ENCODE measurements at places on chromosomes 3 and 15. TPM values are rescaled to one million over a fixed set of nuclear protein-coding genes. Genes with fewer than 3 reads are reported as not detected.

Gene IGF1R
- total RNA-seq = 98.8 TPM

Gene ILDR1
- total RNA-seq = not detected

Gene SYNPR
- not detected for total RNA-seq

Gene NOX5
- total RNA-seq = 0.39 TPM

Gene HCLS1
- total RNA-seq = 1.9 TPM

Gene C3orf22
- total RNA-seq = not detected

Gene CCR1
- not detected for total RNA-seq

Gene PRKCD
- 4.2 TPM for total RNA-seq

Gene FAM107A
- 0.32 TPM for total RNA-seq

Gene SCN11A
- under 0.01 TPM for total RNA-seq

Gene HRG
- total RNA-seq = not detected

Gene SEMA6D
- 21.0 TPM for total RNA-seq

Gene CRABP1
- not detected for total RNA-seq

Gene GATM
- total RNA-seq = 0.96 TPM

Gene NEK10
- total RNA-seq = not detected

Gene PATL2
- total RNA-seq = not detected

Gene IGSF11
- not detected for total RNA-seq

Gene TRAK1
- total RNA-seq = 21.5 TPM

Gene SNTN
- total RNA-seq = not detected

Gene APOD
- total RNA-seq = 7.9 TPM

Gene LRRC3B
- not detected for total RNA-seq

Gene GPR27
- not detected for total RNA-seq

Gene ADCY5
- 0.13 TPM for total RNA-seq

Gene CPLX3
- 0.48 TPM for total RNA-seq

Gene ECT2
- total RNA-seq = 24.3 TPM

Gene C2CD4A
- total RNA-seq = not detected

Gene ZMYND10
- 0.48 TPM for total RNA-seq

Gene SLC22A13
- total RNA-seq = 1.6 TPM

Gene MYH15
- 0.08 TPM for total RNA-seq

Gene PLCD1
- total RNA-seq = 18.5 TPM
